ENCODE measurements at places on chromosomes 7 and 10. TPM values are rescaled to one million over a fixed set of nuclear protein-coding genes. Genes with fewer than 3 reads are reported as not detected.

GRCh38 chr10:26951650-26952049 lies 90.9 kb upstream of the ABI1 start:
- DNase-seq, result no peak

GNGT1 gene
- total RNA-seq, result not detected

- no peak for DNase-seq
Observed at GRCh38 chr10:803041-803741, 113.7 kb upstream of the DIP2C start.

DNA sequence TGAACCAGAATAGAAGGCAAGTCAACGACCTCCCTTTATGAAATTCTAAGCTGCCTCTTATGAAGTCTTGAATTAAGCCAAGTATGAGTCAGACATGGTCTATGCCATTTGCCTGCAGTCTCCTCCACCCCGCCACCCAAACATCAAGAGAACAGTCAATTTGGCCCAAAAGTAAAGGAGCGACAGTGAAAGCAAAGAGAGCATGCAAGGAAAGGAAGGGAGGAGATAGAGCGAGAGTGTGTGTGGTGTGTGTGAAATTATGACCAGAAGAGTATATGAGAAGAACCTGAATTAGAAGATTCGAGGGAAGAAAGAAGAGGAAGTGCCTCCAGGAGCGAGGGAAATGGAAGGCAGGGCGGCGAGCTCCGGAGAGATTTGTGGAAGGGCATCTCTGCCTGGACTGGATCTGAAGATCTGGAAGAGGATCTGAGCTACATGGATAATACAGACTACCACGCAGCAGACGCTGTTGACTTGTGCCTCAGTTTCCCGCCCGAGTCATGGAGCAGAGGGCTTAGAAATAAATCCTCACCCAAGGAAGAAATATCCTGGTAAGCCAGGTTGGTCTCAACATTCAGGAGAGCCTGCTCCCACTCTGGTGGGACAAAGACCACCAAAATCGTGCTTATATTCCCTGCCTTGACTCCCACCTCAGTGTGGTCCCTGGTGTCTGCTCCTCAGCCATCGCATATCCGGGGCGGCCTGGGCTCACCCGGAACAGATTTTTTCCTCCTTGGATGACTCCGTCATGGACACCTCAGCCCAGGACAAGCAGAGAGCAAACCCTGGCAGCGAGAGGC lies 459 bp downstream of the ZDHHC6 start:
- DNase-seq, result no peak

CRHR2 gene
- 2.4 TPM for total RNA-seq

RBP3 gene
- total RNA-seq, result not detected

DNA sequence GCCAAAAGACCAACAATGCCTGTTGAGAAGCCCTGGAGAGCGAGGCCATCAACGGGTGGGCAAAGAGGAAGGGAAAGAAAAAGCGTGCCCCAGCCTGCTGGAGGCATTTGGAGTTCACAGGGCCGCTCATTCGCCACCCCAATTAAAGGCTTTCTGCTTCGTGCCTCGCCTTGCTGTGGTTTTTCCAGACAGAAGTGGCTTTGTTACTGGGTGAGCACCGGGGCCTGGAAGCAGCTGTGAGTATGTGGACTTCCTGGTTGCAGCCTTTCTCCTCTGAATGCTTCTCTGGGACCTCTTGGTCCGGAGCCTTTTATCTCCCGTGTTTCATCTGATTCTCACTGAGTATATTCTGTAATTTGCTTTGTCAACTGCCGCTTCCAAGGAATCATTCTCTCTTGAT lies 118.1 kb upstream of the EGR2 start:
- DNase-seq, result no peak

DNA sequence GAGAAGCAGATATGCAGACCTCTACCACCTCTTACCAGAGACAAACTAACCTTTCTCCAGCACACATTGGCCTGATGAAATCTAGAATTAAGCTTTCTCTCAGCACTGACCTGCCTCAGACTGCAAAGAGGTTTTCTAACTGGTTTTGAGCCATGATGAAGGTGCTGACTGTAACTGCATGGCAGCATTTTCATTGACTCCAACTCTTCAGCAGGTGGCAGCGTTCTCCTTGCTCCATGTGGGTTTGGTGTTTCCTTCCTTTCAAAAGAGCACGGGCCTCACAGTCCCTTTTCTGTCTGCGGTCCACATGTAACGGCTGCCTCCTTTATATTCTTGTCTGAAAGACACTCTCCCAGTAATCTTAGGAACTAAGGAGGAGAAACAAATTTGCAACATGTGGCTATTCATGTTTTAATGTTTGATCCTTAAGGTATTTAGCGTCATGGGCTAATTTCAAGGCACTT lies 12.6 kb downstream of the KLLN start:
- DNase-seq, result peak; percentile 41

BTBD16 gene
- total RNA-seq, result 0.98 TPM

- DNase-seq, result no peak
Observed at GRCh38 chr7:128055637-128056036, 24.4 kb upstream of the LRRC4 start.

SSMEM1 gene
- not detected for total RNA-seq

ZNF25 gene
- total RNA-seq, result 7.7 TPM

PLPP4 gene
- total RNA-seq, result 2.6 TPM

RGR gene
- total RNA-seq, result not detected

DNA sequence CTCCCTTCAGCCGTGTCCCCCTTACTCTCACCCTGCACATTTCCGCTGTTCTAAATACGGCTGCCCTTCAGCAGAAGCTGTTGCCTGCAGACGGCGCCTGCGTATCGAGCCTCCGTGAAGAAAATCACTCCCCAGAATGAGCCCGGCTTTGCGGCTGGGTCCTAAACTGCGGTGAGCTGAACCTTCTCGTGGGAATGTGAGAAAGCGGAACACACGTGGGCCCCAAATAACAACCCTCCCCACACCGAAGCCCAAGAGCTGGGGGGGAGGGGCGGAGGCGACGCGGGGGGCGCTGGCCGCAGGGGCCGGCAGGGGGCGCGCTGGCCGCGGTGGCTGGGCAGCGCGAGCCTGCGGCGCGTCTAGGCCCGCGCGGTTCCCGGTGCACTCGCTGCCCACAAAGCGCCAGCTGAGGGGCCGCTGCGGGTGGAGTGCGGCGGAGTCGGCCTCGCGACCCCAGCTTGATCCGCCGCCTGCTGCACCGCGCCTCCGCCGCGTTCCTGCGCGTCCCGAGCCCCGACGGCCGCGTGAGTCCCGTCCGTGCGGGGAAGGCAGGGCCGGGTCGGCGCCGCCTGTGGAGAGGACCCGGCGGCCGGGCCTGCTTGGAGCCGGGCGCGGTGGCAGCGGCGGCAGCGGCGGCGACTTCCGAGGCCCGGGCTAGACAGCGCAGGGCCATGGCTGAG lies at the start of gene ZNF398:
ZNF398 (plus strand) TSS at position 382 of the 680 bp plus-strand sequence; CDS start at position 672, 290 bp downstream.
- peak; percentile 82 for DNase-seq

DNA sequence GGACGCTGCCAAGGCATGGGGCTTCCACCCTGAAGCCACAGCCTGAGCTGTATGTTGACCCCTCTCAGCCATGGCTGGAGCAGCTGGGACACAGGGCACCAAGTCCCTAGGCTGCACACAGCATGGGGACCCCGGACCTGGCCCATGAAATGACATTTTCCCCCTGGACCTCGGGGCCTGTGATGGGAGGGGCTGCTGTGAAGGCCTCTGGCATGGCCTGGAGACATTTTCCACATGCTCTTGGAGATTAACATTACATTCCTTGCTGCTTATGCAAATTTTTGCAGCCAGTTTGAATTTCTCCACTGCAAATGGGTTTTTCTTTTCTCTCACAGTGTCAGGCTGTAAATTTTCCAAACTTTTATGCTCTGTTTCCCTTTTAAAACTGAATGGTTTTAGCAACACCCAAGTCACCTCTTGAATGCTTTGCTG lies 463.6 kb downstream of the ZWINT start:
- DNase-seq, result no peak

GRCh38 chr7:154832557-154833138 lies 170.3 kb downstream of the PAXIP1 start:
- no peak for DNase-seq

MDH2 gene
- total RNA-seq, result 126 TPM

MGAM2 gene
- total RNA-seq, result not detected

DNA sequence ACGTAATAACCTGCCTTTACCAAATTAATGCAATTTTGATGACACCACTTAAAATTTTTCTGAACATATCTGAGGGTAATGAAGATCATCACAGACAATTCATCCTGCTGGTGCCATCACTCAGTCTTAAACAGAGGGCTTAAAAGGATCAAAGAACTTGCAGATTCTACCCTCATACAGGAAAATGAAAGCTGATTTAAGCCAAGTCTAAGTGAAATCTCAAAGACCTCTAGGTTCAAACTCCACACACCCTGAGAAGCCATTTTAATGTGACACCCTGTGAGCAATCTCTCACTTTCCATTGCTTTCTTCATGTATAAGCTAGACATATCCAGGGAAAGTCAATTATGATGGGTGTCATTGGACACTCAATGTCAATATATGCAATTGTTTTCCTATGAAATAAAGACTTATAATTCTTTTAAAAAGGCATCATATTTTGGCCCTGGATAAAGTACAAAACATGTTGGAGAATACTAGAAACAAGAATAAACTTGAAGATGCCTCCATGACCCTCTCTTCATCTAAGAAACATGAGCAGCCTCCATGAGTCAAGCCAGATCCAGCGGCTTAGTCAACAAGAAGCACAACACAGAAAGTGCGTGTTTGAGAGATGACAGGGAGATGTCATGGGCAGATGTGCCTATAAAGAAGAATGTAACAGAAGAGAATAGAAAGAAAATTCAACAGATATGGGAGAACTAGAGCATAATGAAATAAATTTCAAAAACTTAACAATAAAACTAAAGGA lies 291.9 kb downstream of the PARD3 start:
- no peak for DNase-seq

BMPER gene
- total RNA-seq, result 16.2 TPM

NKX2-3 gene
- not detected for total RNA-seq

DNA sequence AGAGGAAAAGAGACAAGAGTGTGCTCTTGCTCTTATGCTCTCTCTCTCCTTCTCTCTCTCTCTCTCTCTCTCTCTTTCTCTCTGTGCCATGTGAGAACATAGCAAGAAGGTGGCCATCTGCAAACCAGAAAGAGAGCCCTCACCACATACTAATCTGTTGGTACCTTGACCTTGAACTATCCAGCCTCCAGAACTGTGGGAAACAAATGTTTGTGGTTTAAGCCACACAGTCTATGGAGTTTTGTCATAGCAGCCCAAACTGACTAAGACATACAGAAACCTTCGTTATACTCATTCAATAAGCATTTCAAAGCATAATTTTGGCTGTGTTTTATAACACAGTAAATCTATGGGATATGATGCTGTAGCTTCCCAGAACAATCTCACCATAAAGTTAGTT lies 56.4 kb upstream of the PLPP4 start:
- DNase-seq, result no peak

GRCh38 chr10:106938513-106938912 lies 226.0 kb downstream of the SORCS1 start:
- DNase-seq, result no peak

- DNase-seq, result no peak
Observed at GRCh38 chr10:113447278-113447677, 105.6 kb upstream of the HABP2 start.

CFAP70 gene
- total RNA-seq, result 1.3 TPM

DNA sequence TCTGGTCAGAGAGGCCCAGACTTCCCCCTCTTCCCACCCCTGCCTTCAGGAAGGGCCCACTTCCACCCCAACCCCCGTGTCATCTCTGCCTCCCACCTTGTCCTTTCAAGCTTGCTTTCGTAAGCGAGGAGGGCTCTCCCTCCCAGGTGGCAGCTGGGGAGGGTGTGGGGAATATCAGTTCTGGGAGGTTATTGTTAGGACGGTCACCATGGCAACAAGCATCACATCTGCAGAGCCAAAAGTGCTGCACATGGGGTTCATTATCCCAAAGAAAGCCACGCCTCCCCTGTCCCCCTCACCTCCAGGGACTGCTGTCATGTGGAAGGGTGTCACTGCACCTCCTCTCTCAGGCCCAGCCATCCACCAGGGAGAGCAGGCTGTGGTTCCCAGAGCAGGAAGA lies 2.6 kb upstream of the CAMK2B start:
- no peak for DNase-seq

- DNase-seq, result peak; percentile 14
Observed at GRCh38 chr10:132137111-132138072, 49.4 kb upstream of the DPYSL4 start.

RAMP3 gene
- total RNA-seq, result not detected
